ENCODE measurements at places on chromosomes 6 and 20.

DNA sequence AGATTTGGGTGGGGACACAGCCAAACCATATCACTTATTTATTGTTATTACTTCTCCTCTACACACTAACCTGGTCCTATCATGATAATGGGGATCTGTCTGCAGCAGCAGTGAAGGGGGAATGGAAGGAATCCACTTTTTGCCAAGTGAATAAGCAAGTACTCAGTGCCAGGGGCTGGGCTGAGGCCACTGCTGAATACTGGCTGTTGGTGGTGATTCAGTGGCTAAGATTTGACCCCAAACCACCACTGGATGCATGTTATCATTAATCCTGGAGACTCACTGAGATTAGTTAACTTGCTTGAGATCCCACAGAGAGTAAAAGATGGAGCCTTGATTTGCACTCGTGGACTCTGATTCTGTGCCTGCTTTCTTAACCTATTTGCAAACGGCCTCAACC, 127.7 kb downstream of the TSHZ2 start:
- no peak for DNase-seq

DNA sequence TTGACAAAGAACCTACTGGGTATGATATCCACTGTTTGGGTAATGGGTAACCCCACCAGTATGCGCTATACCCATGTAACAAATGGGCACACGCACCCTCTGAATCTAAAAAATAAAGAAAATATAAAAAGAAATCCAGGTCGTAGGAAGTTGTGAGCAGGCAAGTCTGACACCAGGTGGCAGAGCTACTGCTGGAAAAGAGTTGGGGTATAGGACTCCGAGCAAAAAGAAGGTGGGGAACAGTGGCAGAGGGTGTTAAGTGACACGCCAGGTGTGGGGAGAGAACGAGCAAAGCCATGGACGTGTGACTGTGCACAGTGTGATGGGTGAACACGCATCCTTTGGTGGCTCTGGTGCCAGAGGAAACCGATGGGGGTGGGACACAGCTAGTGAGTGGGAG, 46.7 kb downstream of the NOX3 start:
- no peak for DNase-seq

GRCh38 chr6:95248499-95248898, 328.8 kb upstream of the MANEA start:
- no peak for DNase-seq

DNA sequence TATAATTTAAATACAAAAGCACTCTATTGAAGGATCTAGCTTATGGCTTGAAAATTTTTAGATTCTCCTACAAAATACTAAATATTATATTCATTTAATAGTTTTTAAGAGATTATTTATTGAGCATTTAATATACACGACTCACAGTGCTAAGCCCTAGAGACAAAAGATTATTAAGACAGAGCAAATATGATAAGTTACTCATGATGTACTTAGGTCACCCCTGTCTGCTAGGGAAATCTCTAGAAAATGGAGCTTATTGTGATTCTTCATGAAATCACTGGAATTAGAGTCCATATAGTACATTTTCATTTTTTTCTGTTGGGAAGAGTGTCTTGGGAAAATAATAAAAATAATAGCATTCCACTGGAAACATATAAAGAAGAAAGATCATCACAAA, 37.8 kb downstream of the BEND6 start:
- no peak for DNase-seq

- no peak for DNase-seq
Measured at GRCh38 chr20:9831032-9831431, 7.8 kb downstream of the PAK5 start.

Data from ELF-1 (cell line).